Sigmoid colon (tissue), 7 donors: ENCODE measurements at places on chromosomes 13 and 19. TPM values are rescaled to one million over a fixed set of nuclear protein-coding genes. Genes with fewer than 3 reads are reported as not detected.

DNA sequence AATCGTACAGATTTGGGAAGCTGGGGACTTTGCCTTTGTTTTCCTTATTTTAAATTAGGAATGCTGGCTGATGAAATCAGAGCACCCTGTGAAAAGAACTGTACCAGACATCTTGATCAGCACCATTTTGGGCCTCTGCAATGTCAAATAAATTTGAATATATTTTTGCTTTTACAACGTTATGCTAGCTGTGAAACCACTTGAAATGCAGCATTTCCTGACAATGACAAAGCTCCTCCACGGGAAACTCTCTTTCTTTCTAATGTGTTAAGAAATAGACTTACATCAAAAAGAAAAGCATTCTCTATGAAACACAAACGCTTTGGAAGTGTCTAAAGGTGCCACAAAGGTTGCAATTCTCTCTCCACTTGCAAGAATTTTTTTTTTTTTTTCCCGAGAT, 47.1 kb upstream of the MAP3K10 start:
- DNase-seq: no peak

GRCh38 chr13:21429211-21429610, 29.9 kb downstream of the ZDHHC20 start:
- DNase-seq: no peak

The SLC10A2 gene
- not detected for total RNA-seq

The LRRC8E gene
- not detected for total RNA-seq

The KLF1 gene
- total RNA-seq: not detected
